ENCODE measurements at places on chromosomes 11 and 22.

DNA sequence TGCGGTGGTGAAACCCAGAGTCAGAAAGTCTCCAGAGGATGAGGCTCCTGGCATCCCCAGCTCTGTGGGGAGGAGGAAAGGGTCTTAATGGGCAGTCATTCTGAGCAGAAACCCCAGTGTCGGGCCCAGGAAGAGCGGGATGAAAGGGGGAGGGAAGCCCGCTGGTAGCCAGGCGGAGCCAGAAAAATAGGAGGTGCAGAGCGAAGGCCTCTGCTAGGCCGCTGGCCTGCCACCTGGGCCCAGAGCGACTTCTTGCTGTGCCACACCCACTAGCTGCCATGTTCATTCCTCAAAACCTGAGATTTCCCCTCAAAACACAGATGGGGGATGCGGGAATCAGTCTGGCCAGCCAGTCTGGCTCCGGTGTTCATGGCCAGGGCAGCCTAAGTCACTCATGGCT lies 650 bp upstream of the POU2AF3 start:
- no peak for DNase-seq

- no peak for DNase-seq
Observed at GRCh38 chr11:61328351-61328750, 4.6 kb downstream of the DDB1 start.

- no peak for DNase-seq
Observed at GRCh38 chr11:36086366-36086765, 142.5 kb downstream of the LDLRAD3 start.

GRCh38 chr11:119741369-119742262 lies 12.6 kb upstream of the NECTIN1 start:
- DNase-seq, result no peak

GRCh38 chr11:34859496-34859895 lies 56.7 kb downstream of the APIP start:
- no peak for DNase-seq

GRCh38 chr11:69049490-69049867 lies 747 bp downstream of the TPCN2 start:
- no peak for DNase-seq

DNA sequence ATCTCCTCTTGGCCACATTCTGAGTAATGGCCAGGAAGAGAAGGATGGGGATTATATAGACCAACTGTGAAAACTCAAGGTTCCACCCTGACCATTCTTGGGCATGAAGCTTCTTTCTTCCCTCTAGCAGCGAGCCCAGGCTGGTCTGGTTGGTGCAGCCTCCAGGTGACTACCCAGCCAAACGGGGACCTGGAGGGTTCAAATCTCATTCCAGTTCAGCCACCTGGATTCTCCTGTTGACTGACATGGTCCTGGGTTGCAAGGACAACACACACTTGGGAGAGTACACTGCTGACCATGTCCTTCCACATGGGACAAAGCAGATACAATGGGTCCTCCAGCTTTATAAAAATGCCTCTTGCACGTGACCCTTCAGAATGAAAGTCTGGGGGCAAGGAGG lies 67.0 kb downstream of the SHANK2 start:
- no peak for DNase-seq

- no peak for DNase-seq
Observed at GRCh38 chr11:17810746-17811145, 76.2 kb downstream of the KCNC1 start.

DNA sequence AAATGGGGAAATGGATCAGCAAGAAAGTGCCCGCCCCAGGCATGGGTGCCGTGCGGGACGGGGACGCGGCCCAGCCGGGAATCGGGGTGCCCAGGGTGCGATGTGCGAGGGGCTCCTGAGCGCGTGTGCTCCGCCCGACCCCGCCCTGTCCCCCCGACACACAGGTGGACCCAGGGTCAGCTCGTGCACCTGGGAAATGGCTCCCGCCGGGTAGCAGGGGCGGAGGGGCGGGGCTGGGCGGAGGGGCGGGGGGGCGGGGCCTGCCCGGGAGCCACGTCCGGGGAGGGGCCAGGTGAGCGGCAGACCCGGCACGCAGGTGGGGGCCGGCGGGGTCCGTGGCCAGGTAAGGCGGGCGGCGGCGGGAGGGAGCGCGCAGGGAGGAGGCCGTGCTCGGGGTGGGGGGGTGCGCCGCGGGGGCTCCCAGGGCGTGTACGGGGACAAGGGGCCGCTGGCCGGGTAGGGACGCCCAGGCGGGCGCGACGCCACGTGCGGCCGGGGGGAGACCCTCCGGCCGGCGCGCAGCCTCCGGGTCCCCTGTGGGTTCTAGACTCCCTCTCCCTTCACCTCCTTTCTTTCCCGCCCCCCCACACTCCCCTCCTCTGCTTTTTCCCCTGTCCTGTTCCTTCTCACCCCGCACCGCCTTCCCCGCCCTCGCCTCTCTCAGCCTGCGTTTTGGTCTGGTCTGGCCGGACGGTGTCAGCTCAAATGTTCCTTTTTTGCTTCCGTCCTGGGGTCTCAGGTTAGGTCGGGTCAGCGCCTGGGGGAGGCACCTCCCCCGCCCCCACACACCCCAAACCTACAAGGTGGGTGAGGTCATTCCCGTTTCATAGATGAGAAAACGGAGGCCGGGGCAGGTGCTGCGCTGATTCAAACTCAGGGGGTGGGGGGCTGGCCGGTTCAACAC lies at the start of gene ARHGAP8:
Gene ARHGAP8 (plus strand): TSS at position 291 of the 904 bp plus-strand sequence. CDS start 33,953 bp downstream, outside the sequence.
- DNase-seq, result no peak

DNA sequence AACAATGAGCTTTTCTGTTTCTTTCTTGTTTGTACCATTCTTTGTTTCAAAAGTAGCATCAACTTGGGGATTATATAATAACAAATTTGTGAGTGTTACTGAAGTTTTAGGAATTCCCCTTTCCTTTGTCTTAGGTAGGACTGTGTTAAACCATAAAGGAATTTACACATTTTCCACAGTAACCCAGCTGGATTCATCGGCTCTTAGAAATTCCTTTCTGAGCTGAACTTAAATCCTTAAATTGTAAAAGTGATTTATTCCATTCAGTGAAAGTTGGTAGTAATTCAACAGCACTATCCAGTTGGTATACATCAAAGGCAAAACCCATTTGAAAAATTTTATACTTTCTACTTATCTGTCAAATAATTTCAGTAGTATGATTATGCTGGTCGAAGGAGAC lies 11.8 kb downstream of the EMSY start:
- no peak for DNase-seq

DNA sequence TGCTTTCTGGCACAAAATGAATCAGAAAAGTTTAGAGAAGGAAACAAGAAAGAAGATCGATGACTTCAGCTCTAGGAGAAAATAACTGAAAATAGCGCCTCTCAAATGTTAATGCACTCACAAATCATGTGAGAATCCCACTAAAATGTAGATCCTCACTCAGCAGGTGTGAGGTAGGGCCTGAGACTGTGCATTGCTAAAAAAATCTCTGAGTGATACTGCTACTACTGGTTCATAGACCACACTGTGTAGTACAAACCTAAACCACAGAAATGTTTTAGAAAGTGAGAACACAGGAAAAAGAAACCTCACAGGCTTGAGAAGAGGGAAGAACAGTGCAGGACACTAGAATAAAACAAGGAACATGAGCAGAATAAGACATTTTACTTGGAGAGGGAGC lies 2.0 kb downstream of the OR8D4 start:
- DNase-seq, result no peak

DNA sequence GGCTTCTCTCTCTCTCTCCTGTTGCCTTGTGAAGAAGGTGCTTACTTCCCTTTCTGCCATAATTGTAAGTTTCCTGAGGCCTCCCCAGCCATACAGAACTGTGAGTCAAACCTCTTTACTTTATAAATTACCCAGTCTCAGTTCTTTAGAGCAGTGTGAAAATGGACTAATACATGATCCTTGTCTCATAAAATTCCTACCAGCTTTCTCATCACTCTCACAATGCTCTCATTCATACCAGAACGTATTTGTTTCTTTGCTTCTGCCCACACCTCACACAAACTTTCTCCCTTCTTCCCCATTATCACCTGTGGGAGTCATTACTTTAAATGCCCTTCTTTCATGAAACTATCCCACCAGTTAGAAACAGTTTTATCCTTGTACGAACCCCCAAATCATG lies 62.7 kb upstream of the ARHGAP42 start:
- no peak for DNase-seq

GRCh38 chr11:13771151-13771550 lies 102.7 kb downstream of the FAR1 start:
- DNase-seq, result no peak

DNA sequence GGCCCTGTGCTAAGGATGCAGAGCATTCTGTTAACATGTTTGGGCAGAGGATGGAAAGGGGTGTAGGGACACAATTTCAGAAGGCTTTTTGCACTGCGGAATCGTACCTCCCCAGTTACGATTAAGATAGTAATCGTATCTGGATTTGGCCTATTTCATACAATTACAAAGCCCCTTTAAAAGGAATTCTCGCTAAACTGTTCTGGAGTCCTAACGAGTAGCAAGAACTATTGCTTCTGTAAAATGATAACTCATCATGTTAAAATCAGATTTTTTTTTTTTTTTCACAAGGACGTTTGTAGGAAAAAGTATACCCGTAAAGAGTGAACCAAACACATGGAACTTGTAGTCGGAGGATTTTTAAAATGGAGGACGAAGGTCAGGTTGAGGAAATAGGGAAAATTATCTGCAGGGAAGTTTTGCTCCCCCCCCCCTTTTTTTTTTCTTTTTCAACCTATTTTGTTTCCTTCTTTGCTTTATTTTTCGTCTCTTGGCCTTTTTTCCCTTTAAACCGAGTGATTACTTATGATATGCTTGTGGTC lies 934 bp downstream of the HSD17B12 start:
- DNase-seq, result peak; percentile 3

DNA sequence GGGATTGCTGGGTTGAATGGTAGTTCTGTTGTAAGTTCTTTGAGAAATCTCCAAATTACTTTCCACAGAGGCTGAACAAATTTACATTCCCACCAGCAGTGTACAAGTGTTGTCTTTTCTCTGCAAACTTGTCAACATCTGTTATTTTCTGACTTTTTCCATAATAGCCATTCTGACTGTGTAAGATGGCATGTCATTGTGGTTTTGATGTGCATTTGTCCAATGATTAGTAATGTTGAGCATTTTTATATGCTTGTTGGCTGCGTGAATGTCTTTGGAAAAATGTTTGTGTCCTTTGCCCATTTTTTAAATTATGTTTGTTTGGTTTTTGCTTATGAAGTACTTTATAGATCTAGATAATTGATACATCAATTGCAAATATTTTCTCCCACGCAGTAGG lies 1025.0 kb downstream of the JRKL start:
- DNase-seq, result no peak

- no peak for DNase-seq
Observed at GRCh38 chr22:44455151-44455962, 42.7 kb downstream of the RTL6 start.

DNA sequence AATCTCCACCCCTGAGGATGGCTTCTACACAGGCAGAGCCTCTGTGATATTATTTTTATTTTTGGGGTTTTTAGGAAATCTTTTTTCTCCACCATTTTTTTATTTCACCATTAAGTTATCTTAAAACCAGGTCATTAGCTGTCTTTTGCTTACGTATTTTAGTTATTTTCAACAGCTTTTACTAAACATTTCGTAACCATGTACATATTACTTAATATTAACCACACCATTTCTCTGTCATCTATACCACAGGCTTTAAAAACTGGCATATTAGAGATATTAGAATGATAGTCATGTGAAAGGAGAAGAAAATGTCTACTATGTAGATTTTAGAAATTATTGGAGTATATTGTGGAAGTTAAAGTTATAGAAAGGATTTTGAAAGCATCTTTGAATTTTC lies 37.4 kb downstream of the YAP1 start:
- no peak for DNase-seq

- peak; percentile 76 for DNase-seq
Observed at GRCh38 chr11:117600234-117600783, 196.7 kb downstream of the DSCAML1 start.

DNA sequence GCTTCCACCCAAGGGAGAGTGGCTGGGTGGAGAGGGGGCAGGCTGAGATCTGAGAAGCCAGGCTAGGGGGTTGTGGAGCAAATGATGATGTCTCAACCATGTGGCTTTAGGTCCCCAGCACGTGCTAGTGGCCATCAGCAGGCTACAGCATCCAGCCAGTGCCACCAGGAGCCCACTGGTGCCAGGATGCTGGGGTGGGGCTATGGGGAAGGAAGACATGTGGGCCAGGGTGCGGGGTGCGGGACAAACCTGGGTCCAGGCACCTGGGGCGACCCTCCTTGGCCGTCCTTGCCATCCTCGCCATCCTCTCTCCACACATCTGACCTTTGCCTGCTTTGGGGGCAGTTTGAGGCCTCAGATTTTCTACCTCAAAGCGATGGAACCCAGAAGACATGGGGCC lies 104.3 kb downstream of the KCNQ1 start:
- no peak for DNase-seq

GRCh38 chr22:36822581-36822980 lies 5.7 kb upstream of the PVALB start:
- no peak for DNase-seq

GRCh38 chr11:109424901-109425300 lies 2.9 kb downstream of the C11orf87 start:
- no peak for DNase-seq

GRCh38 chr11:126123686-126124085 lies 61.0 kb upstream of the CDON start:
- DNase-seq, result no peak

- no peak for DNase-seq
Observed at GRCh38 chr11:131411636-131412035, 41.2 kb downstream of the NTM start.

DNA sequence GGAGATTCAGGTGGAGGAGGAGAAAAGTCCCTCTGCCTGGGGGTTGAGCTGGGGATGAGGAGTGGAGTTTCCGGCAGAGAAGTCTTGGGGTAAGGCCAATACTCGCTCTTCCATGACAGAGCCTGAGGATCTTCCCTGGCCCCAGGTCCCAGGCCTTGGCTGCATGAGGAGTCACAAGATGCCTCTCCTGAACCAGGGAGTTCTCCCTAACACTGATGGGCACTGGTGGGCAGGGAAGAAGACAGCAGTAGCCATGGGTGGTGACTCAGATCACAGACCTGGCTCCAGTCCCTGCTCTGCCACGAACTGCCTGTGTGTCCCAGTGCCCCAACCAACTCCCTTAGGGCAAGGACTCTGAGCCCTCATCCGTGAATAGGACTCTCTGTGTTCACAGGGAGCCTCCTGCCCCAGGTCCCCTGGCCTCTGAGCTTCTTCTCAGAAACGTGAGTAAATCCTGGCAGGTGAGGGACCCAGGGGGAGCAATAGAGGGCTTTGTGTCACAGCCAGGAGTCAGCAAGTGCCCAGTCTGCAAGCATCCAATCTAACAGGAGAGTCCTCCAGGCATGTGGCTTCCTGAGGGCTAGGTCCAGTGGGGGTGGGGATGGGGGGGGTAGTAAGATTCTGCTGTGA lies 45.5 kb upstream of the FTH1 start:
- DNase-seq, result no peak

GRCh38 chr11:41519696-41520095 lies 60.2 kb upstream of the LRRC4C start:
- no peak for DNase-seq
